Activated naive CD4-positive, alpha-beta T cell treated with anti-CD3 and anti-CD28 coated beads, Interleukin-2, amount 50 U/mL, for 72 hours (primary cell): ENCODE measurements at places on chromosomes 7 and 10.

- DNase-seq, result no peak
Observed at GRCh38 chr10:110676016-110676415, 31.9 kb downstream of the RBM20 start.

DNA sequence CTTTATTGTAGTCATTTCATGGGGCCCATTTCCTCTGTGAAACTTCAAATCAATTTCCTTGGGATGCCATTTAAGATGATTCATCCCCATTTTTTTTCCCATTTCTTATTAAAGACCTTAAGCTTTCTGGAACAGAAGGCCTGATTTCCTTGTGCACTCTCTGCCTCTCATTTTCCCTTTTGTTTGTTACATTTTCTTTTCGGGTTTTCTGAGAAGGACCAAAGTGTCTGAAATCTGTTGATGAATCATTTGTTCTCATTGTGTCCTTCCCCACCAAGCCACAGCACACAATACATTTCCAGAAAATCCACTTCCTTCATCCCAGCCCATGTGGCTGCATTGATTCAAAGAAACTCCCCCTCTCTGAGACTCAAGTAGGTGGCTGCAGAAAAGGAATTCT is 372.4 kb downstream of the SFMBT2 start:
- no peak for DNase-seq

GRCh38 chr7:36627836-36628235 is 96.5 kb downstream of the AOAH start:
- no peak for DNase-seq

GRCh38 chr10:17747883-17748550 is 4.0 kb upstream of the TMEM236 start:
- no peak for DNase-seq

DNA sequence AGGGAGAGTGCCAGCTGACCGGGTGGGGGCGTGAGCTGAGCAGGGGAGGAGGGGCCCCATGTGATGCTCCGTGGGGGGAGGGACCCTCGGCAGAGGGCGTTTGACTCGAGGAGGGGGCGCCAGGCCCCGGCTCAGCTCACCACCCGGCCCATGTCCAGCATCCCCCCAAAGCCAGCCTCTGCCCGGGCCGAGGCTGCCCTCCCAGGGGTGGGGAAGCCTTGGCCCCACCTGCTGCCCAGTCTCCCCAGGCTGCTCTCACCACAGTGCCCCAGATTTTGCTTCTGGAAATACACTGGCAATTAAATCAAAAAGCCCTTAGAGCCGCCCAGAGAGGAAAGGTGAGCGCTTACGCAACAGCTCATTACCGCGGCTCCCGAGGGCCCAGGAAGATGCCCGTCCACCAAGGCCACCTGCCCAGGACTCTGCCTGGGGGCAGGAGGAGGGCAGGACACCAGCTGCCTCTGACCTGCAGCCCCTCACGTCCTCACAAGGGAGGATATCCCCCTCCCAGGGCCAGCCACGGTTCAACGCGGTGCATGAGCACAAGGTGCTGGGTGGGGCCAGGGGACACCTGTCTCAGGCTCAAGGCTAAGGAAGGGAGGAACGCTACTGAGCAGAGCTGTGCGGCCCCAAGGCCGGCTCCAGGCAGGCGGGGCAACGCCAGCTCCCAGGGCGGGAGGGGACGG is 70.0 kb upstream of the INPP5A start:
- DNase-seq, result no peak

- no peak for DNase-seq
Observed at GRCh38 chr7:143463556-143463955, 14.1 kb upstream of the TAS2R41 start.

DNA sequence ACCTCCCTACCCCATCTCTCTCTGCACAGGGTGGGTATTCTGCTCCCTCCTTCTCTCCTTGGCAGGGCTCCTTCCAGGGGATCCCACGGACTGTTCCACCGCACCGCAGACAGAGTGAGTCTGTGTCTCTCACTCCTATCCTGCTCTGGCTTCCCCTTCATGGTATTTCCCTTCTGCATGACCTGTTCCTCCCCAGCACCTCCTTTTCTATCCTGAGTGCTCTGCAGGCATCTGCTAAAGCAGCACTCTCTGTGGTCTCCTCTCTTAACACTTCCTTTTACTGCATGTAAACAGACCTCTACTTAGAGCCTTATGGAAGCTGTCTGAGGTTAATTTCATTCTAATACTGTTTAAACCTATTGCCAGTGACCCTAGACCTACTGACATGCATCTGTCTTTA is 171.5 kb downstream of the CCSER2 start:
- no peak for DNase-seq

GRCh38 chr7:42765931-42766330 is 145.9 kb downstream of the C7orf25 start:
- no peak for DNase-seq

- DNase-seq, result no peak
Observed at GRCh38 chr10:131002031-131002861, 309.3 kb downstream of the TCERG1L start.

- no peak for DNase-seq
Observed at GRCh38 chr10:73910764-73911552, at the start of gene PLAU. TSS of gene PLAU (plus strand) at chr10:73911132. CDS start at chr10:73911556, 424 bp downstream.

DNA sequence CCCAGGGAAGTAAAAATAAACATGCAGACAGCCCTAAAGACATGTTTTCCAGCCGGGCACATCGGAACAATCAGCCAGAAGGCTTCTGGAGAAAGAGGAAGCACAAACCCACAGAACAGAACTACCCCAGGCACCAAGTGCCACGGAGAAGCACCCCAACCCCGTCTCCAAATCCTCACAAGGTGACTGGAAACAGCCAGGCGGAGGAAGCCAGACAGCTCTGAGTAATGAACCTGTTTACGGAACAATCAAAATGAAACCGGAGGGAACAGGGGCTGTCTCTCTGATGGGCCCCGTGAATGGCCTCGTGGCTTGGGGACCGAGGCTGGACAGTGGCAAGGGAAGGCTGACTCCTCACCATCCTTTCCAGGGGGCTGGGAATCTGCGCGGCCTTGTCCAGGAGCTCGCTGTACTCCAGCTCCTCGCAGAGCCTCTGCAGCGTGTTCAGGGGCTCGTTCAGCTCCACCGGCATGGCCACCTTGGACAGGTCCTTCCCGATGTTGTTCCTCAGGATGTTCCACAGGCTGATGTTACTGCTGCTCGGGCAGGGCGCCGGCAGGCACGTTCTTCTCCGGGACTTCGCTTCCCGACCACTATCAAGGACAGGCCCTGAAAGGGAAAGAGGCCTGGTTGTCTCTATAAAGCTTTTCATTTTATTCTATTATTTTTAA is 77.0 kb upstream of the GSDME start:
- DNase-seq, result no peak

GRCh38 chr7:121484089-121484763 is 88.1 kb upstream of the FAM3C start:
- no peak for DNase-seq

DNA sequence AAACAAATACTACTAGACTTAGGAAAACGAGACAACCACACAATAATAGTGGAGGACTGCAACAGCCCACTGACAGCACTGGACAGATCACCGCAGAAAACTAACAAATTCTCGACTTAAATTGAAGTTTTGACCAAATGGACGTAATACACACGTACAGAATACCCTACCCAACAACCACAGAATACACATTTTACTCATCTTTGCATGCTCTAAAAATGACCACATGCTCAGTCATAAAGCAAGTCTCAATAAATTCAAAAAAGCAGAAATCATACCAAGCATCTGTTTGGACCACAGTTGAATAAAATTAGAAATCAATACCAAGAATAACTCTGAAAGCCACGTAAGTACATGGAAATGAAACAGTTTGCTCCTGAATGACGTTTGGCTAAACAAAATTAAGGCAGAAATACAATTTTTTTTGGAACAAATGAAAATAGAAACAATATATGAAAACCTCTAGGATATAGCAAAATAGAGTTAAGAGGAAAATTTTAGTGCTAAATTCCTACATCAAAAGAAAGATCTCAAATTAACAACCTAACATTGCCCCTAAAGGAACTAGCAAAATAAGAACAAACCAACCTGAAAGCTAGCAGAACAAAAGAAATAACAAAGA is 30.6 kb downstream of the MAPK8 start:
- no peak for DNase-seq

DNA sequence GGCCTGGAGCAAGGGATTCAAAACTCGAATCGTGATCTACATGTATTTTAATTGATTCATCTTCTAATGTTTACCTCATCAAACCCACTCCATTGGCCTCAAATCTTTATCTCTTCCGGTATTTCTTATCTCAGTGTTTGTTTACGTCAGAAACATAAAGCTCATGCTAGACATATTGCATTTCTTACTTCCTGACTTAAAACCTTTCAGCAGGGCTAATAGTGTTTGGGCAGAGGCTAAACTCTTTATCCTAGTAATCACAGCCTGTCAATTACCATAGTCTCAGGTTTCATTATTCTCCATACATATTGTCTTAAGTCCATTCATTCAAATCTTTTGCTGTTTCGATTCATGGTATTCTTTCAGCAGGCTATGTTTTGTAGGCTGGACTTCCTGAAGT is 81.3 kb upstream of the AGR3 start:
- no peak for DNase-seq

DNA sequence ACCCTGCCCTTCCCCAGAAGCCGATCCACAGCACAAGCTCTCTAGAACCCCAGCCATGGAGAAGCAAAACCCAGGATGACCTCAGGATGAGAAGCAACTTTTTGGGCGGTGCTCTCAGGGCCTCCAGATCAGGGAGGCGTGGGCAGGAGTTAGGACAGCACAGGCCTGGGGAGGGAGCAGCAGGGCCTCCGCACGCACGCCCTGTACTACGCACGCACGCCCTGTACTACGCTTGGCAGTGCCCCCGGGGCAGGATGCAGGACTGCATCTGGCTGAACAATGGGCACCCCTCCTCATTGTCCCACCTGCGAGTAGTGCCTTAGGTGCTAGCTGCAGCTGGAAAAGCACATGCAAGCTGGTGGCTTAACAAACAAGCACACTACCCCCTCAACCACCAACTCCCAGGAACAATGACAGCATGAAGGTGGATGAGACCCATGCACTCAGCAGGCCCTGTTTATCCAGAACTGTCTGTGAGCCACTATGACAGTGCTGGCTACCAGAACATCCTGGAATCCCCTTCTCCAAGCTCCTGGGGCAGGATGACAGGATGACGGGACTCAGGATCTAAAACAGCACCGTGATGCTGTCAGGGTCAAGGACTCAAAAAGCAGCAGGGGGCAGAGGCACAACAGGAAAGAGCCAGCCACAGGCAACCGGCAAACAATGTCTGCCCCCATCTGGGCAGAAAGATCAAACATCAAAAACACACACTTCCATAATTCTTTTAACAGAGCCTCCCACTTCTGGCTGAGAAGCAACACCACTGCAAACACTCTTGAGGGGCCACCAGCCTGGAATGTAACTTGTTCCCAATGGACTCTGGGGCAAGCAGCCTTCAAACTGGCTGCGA is 11.8 kb downstream of the PODXL start:
- no peak for DNase-seq

DNA sequence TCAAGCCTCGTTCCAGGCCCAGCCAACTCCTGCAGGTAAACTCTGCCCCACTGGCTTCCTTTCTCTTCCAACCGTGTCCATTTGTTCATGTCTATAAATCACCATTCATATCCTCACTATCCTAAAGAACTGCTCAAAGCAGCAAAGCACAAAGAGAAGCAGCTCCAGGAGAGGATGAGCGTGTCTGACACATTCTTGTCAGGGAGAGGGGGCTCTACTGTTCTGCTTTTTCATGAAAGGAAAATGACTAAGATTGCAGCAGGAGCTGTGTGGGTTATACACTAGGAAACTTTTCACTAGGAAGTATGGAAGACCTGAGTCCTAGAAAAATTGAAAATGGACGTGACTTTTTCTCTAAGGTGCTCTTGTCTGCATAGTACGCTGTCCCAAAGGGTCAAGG is 16.7 kb downstream of the AGFG2 start:
- DNase-seq, result no peak

DNA sequence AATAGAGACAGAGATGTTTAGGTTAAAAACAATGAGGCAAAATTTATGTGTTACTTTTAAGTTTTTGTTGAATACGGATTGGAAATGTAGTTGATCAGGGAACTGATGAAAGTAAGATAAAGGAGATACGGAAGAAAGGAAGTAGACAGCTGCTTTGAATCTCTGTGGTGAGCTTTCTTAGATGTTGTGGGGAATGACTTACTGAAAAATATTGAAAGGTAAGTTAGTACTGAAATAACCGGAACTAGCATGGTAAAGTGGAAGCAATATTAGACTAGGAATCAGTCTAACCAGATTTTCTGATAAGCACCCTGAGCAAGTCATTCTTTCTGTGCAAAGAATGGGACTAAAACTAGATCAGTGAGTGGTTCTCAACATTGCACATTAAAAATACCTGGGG is 34.8 kb downstream of the LUC7L2 start:
- DNase-seq, result no peak

DNA sequence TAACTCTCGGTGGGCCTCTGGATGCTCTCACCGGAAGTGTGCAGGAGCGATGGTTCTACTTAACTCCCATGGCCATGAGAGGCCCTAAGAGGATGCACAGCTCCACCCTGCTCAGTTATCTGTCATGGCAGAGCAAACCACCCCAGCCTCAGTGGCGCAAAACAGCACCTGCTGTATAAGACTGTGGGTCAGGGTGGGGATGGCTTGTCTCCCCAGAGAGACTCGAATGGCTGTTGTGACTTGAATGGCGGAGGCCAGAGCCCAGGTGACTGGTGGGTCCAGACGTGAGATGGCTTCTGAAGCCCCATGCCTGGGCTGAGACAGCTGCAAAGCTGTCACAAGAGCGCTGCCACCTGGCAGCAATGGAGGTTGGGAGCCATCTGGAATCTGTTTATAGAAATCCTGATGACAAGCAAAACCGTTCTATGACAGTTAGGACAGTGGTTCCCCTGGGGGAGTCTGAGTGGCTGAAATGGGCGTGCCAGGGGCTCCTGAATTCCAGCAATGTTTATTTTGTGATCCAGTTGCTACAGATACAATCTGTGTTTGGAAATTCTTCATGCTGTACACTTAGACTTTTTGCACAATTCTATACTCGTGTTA is 490.5 kb downstream of the TCERG1L start:
- no peak for DNase-seq

DNA sequence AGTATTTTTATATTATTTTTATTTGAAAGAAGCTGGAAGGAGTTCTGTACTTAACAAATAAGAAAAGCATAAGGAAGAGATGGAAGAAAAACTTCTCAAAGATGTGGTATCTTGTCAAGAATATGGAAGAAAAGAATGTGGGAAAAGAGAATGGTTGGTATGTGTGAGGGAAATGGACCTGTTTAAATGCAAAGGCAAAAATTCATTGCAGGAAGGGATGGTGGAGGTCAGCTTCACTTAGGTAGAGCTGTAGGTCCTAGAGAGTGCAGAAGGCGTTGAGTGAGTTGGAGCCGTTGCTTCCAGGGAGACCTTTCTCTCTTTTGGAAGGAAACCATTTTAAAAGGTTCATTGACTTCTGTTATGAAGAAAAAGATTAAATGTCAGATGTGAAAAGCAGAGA is 107.3 kb downstream of the EXOC4 start:
- DNase-seq, result no peak
